Foreskin fibroblast (primary cell): ENCODE measurements at places on chromosomes 16 and 17.
A peak's percentile ranks its signal among the peaks of the same experiment; 100 is the strongest.

DNA sequence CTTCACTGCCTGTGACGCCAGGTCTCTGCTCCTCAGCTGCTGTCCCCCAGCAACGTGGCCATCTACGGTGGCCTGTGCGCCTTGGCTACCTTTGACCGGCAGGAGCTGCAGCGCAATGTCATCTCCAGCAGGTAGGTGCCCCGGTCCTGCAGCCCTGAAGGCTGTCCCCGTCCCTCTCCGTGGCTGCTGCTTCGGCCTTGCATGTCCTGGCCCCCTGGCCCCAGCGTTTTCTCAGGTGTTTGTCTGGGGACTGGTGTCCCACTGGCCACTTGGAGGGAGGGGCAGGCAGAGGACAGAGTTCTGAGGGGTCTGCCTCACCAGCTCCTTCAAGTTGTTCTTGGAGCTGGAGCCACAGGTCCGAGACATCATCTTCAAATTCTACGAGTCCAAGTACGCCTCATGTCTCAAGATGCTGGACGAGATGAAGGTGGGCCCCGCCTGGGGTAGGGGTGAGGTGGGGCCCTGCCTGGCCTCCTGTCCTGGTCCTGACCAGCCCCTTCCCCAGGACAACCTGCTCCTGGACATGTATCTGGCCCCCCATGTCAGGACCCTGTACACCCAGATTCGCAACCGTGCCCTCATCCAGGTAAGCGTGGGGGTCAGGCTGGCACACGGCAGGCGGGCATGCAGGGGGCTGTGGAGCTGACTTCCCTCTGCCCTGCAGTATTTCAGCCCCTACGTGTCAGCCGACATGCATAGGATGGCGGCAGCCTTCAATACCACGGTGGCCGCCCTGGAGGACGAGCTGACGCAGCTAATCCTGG is 4.4 kb downstream of the GPS1 start:
- no peak for DNase-seq

DNA sequence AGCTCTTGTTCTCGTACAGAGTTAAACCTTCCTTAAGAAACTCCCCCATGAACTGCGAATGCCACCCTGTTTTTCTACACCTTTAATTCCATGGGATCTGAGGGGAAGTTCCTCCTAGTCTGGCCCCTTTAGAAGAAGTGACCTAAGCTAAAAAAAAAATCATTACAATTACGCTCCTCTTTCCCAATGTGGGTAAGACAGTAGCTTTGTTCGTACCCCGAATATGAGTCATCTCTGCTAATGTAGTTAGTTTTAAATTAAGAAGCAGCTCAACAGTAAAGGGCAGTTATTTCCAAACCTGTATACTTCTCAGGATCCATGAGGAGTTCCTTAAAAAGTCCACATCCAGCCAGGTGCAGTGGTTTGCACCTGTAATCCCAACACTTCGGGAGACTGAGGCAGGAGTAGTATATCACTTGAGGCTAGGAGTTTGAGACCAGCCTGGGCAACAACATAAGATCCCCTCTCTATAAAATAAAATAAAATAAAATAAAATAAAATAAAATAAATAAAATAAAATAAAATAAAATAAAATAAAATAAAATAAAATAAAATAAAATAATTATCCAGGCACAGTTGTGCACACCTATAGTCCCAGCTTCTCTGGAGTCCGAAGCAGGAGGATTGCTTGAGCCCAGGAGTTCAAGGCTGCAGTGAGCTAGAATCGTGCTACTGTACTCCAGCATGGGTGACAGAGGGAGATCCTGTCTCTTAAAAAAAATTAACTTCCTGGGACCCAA is 26.1 kb downstream of the RCVRN start:
- DNase-seq = no peak

DNA sequence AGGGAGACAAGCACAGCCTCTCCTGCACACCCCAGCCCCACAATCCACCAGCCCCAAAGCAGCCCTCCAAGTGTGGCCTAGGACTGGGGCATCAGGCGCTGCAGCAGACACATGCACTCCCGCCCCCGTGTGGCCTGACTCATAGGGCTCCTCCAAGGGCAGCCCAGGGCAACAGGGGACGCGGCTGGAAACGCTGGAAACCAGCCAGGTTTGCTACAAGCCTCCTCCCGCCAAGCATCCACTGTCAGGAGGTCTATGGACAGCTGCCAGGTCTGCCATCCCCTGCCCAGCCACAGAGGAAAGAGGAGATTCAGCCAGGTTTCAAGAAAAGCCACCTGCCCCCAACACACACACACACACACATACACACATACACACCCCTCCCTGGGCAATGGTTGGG is 25.8 kb downstream of the SRCIN1 start:
- peak; percentile 53 for DNase-seq

DNA sequence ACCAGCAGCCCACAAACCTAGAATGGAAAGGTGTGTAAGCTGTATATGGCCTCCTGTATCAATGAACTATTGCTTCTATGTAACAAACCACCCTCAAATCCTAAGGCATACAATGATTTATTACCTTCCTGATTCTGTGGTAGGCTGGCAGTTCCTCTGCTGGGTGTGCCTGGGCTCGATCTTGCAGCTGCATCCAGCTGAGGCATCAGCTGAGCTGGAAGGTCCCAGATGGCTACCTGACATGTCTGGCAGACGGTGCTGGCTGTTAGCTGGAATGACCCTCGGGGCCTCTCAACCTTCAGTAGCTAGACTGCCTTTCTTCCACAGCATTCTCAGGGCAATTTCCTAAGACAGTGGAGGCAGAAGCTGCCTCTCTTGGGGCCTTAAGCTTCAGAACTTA is 152.7 kb downstream of the RAB11FIP4 start:
- DNase-seq = no peak

DNA sequence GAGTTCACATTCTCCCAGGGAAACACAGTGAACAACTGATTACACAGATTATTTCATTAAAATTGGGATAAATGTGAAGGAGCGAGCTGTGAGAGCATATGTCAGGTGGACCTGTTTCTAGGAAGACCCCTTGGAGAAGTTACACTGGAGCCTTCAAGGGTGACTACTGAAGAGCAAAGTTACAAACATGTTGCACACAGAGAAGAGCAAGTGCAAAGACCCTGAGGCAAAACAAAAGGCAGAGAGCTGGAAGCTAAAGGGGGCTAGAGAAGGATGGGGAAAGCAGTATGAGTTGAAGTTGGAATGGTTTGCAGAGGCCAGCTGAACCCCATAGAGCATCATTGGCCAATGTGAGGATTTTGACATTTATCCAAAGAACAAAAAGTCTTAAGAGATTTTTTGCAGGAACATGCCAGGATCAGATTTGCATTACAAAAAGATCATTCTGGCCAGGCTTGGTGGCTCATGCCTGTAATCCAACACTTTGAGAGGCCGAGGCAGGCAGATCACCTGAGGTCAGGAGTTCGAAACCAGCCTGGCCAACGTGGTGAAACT is 14.1 kb downstream of the PDZD9 start:
- DNase-seq = no peak

- peak; percentile 82 for DNase-seq
Observed at GRCh38 chr17:412211-413015, 59.8 kb upstream of the RPH3AL start.

DNA sequence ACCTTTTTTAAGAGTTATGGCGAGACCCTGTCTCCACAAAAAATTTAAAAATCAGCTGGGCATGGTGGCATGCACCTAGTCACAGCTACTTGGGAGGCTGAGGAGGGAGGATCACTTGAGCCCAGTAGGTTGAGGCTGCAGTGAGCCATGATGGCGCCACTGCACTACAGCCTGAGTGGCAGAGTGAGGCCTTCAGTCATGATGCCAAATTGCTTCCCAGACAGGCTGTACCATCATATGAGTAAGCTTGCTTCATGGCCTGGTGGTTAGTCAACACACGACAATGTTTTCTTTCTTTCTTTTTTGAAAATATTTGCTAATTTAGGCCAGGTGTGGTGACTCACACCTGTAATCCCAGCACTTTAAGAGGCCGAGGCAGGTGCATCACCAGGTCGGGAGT is 12.5 kb downstream of the NTAN1 start:
- peak; percentile 54 for DNase-seq

DNA sequence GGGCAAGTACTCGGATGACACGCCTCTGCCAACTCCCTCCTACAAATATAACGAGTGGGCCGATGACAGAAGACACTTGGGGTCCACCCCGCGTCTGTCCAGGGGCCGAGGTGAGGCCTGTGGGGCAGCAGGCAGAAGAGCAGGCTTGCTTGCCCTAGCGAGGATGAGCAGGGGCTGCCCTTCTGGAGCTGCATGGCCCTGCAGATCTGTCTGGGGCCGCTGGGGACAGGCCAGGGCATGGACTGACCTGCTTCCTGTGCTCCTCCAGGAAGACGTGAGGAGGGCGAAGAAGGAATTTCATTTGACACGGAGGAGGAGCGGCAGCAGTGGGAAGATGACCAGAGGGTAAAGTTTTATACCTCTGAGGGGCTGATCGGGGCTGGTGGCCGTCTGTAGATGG is 5.3 kb downstream of the DHX38 start:
- DNase-seq = no peak

- DNase-seq = peak; percentile 55
Observed at GRCh38 chr17:969811-970355, 9.7 kb downstream of the NXN start.

- DNase-seq = no peak
Observed at GRCh38 chr17:74027444-74027843, 176.0 kb upstream of the RPL38 start.

- DNase-seq = no peak
Observed at GRCh38 chr16:86758932-86759331, 180.6 kb downstream of the FOXL1 start.
